ENCODE measurements at places on chromosomes 3 and 15.

DNA sequence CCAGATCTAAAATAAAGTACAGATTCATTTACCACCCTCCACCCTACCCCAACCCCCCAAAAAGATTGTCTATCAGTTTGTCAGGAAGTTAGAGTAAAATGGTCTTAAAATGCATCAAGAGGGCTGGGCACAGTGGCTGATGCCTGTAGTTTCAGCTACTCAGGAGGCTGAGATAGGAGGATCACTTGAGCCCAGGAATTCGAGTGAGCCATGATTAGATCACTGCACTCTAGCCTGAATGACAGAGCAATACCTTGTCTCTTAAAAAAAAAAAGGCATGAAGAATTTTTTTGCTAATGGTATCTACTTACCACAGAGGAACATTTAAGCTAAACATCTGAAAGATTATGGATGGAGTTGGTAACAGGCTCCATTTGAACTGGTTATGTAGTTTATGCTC lies 71.0 kb downstream of the RBM6 start:
- no peak for DNase-seq

DNA sequence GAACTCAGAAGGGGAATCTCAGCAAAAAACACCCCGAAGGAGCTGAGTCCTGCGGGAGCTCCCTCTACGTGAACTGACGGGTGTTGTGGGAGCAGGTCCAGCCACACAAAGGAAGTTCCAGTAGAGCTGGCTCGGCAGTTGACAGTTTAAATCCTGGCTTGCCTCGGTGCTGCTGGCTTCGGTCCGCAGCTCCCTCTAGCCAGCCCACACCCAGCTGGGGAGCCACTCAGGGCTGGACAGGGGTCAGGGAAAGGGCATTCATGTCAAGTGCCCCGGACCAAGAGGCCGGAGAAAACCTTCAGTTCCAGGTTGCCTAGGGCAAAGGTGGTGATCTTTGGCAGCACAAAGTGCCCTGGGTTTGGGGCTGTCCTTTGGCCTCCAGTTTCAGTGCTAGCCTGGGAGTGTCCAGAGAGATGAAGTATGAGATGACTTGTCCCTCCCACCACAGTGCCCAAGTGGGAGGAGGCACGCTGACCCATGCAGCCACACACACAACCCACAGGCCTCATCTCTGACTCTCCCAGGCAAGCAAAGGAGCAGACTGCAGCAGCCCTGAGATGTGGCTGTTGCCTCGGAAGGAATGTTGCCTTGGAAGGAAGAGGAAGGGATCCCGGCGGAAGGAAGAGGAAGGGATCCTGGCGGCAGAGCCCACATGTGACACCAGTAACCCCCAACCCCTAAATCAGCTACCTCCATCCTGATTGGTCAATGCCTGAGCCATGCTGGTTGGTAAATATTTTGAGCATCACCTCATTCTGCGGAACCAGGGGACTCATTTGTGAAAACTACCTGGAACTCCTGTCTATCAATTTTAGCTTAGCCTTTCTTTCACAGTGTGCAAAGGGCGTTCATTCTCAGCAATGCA lies 13.9 kb upstream of the ANPEP start:
- DNase-seq, result no peak

- no peak for DNase-seq
Measured at GRCh38 chr3:149288655-149289054, 44.8 kb downstream of the TM4SF18 start.

DNA sequence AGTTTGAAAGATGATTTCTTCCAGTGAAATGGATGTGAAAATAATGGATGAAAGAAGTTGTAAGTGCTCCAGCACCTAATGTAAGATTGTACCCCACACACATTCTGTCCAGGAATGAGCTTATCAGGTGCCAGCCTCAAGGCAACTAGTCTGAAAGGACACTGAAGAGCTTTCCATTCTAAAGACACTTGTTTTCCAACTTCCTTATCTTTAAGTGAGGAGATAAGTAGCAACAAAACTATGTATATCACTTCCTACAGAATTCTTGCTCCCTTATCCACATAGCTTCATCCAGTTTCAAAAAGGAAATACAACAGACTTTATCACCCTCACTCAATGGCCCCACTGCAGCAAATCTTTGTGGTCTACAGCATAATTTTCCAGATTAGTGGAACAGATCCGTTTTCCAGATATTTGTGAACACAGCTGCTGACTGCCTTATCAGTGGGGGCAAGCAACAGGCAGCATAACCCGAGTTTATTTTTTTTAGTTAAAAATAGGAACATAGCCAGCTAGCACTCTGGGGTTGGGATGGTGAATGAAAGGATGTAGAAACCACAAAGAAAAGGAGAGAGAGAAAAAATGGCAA lies 60.6 kb downstream of the CD200R1L start:
- no peak for DNase-seq

GRCh38 chr15:93109336-93110102 lies 20.5 kb upstream of the RGMA start:
- DNase-seq, result no peak

GRCh38 chr15:34942363-34942762 lies 27.2 kb downstream of the AQR start:
- DNase-seq, result no peak

DNA sequence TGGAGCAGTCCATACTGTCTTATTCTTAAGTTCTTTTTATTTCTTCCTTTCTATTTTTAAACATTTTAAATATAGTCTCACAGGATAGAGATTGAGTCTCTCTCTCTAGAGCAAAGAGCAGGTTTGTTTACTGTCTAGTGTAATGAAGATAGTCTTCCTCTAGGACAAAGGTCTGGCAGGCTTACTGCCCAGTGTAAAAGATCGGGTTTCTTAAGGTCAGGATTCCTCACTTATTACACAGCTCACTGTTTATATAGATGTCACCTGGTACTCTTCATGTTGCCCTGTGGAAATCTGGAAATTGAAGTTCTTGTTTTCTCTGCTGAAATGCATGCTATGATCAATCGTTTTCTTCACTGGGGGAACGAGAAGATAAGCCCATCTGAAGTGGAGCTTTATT lies 76.0 kb downstream of the ZBBX start:
- no peak for DNase-seq

DNA sequence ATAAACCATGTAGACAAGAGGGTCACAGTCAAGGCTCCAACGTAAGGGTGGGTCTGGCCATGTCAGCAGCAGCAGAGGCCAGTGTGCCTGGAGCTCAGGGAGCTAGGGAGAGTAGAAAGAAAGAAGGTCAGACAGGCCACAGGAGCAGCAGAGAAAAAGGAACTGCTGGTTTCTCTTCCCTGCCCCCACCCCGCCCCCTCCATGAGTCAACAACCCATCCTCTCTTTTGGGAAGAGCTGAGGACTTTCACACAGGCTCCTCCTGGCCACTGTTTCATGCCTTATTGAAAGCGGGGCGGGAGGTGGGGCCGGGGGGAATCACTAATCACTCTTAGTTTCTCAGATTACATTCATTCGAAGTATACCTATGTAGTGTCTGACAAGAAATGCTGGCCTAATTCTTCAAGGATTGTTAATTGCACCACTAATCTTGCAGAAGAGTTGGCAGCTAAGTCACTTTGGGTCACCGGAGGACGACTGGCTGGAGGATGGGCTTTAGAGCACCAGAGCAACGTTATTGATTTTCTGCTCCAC lies 9.1 kb upstream of the SCG3 start:
- no peak for DNase-seq

DNA sequence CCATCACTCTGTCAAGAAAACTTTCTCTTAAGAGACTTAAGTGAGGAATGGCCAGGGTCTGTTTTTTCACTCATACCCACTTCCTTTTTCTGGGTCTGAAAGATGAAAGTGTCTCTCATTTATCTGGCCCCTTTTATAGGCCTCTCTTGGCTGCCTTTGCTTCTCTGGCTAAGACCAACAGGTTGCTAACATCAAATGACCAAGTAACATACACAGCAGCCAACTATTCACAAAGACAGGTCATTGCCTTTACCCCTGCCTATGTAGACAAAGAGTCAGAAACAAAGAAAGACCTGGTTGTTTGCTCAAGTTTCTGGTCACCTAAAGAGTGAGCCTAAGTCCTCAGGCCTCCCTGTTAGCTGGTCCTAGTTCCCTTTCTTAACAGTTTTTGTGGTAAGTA lies 24.0 kb upstream of the CSTA start:
- no peak for DNase-seq

DNA sequence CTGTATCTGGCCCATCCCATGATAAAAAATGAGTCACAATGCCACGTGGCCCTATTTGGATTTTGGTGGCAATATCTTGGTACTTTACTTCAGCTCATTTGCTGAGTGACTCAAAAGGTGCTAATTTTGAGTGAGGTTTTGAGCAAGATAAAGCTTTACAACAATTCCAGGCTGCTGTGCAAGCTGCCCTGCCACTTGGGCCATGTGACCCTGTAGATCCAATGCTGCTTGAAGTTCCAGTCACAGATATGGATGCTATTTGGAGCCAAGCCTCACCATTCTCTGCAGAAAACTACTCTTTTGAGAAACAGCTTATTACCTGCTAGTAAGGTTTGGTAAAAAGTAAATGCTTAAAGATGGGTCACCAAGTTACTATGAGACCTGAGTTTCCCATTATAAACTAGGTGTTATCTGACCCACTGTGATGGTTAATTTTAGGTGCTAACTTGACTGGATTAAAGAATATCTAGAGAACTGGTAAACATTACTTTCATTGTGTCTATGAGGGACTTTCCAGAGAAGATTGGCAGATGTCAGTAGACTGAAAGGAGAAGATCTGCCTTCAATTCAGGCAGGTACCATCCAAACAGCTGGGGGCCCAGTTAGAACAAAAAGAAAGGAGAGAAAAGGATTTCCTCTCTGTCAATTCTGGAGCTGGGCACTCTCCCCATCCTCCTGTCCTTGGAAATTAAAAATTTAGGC lies 1083.9 kb downstream of the DIPK2A start:
- no peak for DNase-seq

GRCh38 chr3:42489116-42489936 lies 13.1 kb upstream of the VIPR1 start:
- DNase-seq, result no peak

GRCh38 chr15:75738014-75738646 lies 25.5 kb upstream of the CSPG4 start:
- no peak for DNase-seq

DNA sequence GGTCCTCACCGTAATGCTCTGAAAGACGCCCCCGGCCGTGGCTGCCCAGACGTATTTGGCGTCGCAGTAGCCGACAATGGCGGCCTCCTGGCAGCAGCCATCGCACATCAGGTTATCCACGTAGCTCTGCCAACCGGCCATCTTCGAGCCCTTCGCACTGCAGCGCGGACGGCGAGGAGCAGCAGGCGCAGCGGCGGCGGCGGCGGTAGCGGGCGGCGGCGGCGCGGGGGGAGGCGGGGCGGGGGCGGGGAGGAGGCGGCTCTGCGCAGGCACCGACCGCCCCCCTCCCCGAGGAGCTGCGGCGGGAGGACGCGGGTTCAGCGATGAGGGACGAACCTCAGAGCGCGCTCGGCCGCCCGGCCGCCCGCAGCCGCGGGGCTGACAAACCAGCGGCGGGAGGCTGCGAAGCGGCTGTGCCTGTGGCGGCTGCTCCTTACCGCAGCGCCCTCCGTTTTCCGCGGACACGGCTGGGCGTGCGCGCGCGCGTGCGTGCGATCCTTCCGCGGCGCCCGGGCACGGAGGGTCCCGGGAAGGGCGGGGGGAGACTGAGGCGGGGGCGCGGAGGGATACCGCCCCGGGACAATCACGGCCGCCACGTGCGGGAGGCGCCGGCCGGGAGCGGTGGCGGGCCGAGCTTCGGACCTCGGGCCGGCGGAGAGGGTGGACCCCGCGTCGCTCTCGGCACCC lies at the start of gene PFN2:
Gene PFN2, minus strand, starts transcription at position 180 of the 687 bp plus-strand sequence. Its CDS starts 39 bp downstream, at position 141.
- DNase-seq, result no peak

- no peak for DNase-seq
Measured at GRCh38 chr3:159277814-159278213, 476.0 kb downstream of the MFSD1 start.

- DNase-seq, result no peak
Measured at GRCh38 chr3:56763233-56763632, 38.5 kb downstream of the ARHGEF3 start.

- no peak for DNase-seq
Measured at GRCh38 chr3:62332017-62332416, 41.3 kb downstream of the FEZF2 start.

GRCh38 chr3:85297291-85297690 lies 338.5 kb downstream of the CADM2 start:
- DNase-seq, result no peak

GRCh38 chr3:183541738-183542137 lies 13.8 kb downstream of the KLHL6 start:
- no peak for DNase-seq

DNA sequence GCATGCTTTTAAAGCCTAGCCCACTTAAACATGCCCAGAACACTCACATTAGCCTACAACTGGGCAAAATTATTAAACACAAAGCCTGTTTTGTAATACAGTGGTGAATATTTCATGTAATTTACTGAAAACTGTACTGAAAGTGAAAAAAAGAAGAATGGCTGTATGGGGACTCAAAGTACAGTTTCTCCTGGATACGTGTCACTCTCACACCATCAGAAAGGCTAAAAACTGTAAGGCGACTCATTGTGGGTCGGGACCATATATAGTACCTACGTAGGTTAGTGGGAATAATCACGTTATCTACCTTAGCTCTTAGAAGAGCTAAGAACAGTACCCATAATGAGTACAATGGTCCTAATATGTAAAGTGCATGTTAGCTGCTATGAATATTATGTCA lies 80.2 kb upstream of the SPATA12 start:
- no peak for DNase-seq

GRCh38 chr3:109608574-109608973 lies 271.2 kb upstream of the DPPA4 start:
- no peak for DNase-seq

- DNase-seq, result no peak
Measured at GRCh38 chr15:83115831-83116565, 8.6 kb downstream of the TM6SF1 start.

DNA sequence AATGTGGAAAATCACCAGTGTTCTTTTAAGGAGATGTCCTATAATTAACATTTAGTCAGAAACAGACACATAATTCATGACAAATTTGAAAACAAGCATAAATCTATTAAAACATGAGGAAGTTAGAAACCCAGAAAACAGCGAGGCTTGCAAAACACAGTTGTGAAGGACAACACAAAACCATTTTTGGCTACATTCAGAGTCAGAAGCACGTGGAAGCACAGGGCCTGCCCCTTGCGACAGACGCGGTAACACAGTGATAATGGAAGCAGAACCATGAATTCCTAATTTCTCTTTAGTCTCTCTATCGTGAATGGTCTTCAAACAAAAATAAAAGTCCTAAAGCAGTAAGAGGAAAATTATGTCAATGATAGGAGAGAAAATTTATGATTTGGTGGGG lies 12.2 kb downstream of the NCEH1 start:
- no peak for DNase-seq

GRCh38 chr3:43906849-43907507 lies 216.2 kb downstream of the ABHD5 start:
- no peak for DNase-seq
